ENCODE measurements at places on chromosomes 3 and 15. TPM values are rescaled to one million over a fixed set of nuclear protein-coding genes. Genes with fewer than 3 reads are reported as not detected.
A peak's percentile ranks its signal among the peaks of the same experiment; 100 is the strongest.

- peak; percentile 66 for DNase-seq
Observed at GRCh38 chr3:20080956-20081554, 40.8 kb downstream of the KAT2B start.

ATP13A5 gene
- polyA plus RNA-seq = not detected

ADIPOQ gene
- polyA plus RNA-seq = not detected

- DNase-seq = no peak
Observed at GRCh38 chr3:128946411-128946810, 47.5 kb downstream of the CFAP92 start.

DNA sequence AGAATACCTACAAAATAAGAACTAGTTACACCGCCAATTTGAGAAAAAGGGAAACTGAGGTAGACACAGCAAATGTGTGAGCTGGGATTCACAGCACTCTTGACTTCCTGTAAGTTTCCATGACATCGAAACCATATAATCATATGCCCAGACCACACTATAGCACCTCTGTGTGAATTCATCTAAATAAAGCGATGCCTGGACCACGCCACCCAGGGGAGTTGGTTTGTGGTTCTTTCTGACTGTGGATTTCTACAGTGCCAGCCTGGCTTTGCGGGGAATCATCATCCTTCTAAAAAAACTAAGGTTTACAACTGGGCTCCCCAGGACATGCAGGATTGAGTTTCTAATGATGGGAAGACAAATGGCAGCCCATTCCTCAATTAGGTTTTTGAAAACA lies 23.5 kb upstream of the CA12 start:
- DNase-seq = no peak

MAPKBP1 gene
- polyA plus RNA-seq = 2.3 TPM

GRCh38 chr3:99911433-99911832 lies 93.8 kb downstream of the CMSS1 start:
- no peak for DNase-seq

DNA sequence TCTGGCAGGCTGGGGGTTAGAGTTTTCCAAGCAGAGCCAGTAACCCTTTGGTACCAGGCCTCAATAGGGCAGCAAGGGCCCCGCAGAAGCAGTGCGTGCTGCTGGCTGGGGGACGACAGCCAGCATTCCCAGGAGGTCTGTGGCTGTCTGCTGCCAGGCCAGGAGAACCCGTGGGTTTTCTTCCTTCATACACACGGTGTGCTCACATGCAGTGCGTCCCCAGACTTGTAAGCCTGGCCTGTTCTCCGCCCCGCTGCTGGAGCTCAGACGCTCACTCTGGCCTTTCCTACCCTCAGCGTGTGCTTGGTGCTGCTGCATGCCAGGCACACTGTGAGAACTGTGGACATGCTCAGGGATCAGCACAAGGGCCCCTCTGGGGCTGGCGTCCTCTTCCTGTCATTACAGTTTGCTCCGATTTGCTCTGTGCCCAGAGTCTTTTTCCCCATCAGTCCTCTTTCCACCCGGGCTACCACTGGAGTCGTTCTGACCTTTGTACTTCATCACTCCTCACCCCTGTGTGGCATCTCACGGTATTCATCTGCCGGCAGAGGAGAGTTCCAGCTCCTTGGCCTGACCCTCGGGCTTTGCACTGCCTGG lies 149.5 kb downstream of the DNAJB8 start:
- DNase-seq = no peak

DNA sequence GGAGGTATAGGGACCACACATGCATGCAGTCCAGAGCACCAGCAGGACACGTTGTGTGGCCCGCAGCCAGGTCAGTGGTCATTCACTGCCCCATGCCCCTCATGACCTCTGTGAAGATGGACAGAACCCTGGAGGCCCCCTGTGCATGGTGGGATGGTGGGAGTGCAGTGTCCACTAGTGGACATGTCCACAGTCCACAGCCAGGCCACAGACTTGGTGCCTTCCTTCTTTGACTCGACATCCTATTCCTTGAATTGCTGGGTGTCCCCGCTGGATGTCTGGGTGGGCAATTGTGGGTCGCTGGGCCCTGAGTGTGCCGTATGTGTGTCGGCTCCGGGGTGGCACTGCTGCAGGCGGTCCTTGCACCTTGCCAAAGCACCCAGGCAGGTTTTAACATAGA lies 35.7 kb downstream of the KLF15 start:
- DNase-seq = peak; percentile 44

DNA sequence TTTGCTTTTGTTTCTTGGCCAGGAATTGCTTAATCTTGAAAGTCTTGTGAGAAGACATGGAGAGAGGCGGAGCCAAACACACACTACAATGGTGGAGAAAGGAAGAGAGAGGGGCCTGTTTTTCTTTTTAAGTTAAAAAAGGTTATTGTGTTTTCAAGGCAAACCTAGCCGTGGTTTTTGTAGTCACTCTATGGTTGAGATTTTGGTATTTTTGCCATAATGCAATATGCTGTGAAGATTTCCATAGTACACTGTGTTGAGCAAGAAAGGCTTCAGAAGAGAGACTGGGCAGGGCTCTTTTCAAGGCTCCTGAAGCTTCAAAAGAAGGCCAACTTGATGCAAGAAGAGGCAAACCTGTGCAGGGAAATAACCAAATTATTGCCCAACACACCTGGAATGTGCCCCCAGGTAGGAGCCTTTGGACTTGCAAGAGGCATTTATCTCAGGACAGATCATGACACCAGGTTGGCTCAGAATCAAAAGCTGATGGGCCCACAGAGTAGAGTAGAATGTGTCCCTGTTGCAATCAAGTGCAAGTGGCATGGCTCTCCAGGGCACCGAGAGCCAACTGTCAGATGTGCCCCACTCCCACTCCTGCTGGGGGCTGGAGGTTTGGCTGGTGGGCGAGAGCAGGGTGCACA lies 22.1 kb downstream of the AMOTL2 start:
- peak; percentile 69 for DNase-seq

RTF1 gene
- polyA plus RNA-seq = 19.0 TPM

PRICKLE2 gene
- polyA plus RNA-seq = 3.4 TPM

SPATA16 gene
- not detected for polyA plus RNA-seq

GRCh38 chr3:94303897-94304296 lies 241.0 kb downstream of the NSUN3 start:
- no peak for DNase-seq

C2CD4B gene
- 1.7 TPM for polyA plus RNA-seq

EPHA3 gene
- polyA plus RNA-seq = 1.6 TPM
